ENCODE measurements at places on chromosomes 3 and 15.
A peak's percentile ranks its signal among the peaks of the same experiment; 100 is the strongest.

DNA sequence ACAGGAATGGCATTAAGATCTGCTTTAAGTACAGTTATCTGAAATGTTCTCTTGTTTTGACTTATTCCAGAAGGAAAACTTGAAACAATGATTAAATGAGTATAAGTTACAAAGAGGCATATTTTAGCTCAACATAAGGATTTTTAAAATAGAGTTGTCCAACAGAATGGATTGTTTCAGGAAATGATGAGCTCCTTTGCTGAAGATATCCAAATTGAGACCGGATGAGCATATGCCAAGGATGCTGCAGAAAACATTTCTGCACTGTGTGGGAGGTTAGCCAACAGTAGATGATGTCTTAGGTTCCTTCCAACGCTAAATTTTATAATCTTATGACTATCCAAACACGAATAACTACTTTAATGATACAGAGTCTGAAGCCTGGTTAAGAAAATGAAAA is 226.5 kb upstream of the NANOGP8 start:
- DNase-seq: no peak

DNA sequence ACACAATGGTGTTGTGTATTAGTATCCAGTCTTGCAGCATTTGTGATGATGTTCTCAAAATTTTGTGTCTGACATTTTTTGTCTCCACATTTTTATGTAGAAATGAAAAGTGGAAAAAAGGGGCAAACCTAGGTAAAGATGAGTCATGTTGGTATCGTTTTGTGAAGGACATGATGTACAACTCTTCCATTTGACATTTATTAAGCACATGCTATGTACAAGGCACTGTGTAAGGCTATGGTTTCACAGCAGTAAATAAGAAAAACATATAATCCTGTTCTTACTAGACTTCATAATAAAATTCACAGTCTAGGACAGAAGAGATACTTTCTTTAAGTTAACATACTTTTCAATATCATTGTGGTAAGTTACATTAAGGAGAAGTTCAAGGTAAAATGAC is 143.5 kb upstream of the CNTN4 start:
- no peak for DNase-seq

DNA sequence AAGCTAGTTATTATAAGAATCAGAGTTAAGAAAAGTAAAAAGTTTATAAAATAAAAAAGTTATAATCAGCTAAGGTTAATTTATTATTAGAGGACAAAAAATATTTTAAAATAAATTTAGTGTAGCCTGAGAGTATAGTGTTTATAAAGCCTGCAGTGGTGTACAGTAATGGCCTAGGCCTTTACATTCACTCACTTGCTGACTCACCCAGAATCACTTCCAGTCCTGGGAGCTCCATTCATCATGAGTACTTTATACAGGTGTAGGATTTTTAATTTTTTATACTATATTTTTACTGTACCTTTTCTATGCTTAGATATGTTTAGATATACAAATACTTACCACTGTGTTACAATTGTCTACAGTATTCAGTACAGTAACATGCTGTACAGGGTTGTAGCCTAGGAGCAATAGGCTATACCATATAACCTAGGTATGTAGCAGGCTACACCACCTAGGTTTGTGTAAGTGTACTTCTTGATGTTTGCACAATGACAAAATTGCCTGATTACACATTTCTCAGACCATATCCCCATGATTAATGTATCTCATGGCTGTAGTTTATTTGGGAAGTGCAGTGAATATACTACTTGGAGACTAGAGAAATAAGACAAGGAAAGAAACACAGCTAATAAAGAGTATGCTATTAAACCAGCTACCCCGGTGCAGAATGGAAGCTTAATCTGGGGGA is 101.9 kb upstream of the GALNT15 start:
- DNase-seq: no peak

DNA sequence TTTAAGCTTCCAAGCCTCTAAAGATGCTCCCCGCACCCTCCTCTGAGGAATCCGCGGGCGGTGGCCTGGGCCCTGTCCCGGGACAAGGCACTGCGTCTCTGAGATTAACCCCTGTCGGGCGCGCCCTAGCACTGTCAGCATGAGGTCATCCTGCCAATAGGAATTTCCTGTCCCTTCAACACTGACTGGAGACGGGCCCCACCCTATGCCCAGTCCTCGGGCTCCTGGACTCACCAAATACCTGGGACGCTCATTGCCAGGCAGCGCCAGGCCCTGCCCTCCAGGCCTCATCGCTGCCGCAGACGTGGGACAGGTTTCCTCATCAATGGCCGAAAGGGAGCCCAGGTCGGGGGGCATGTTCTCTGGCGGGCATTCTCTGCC is 67.6 kb upstream of the SH3GL3 start:
- DNase-seq: no peak

GRCh38 chr3:48655606-48656005 is 7.1 kb downstream of the CELSR3 start:
- no peak for DNase-seq

DNA sequence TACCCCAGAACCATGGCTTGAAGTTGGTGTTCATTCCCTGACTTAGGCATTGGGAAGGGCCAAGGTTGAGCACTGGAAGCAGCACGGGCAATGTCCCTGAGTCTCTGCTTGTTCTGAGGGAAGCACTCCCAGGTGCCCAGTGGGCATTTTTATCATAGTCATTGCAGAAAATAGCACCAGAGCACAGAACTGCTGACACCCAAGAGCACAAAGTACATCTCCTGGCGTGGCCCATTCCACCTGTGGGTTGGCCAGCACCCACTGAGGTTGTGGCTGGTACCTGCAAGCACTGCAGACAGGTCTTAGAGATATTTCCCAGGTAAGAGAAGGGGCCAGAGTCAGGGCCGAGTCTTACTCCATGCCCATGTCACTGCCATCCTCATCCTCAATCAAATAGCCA is 28.5 kb upstream of the GCNT3 start:
- no peak for DNase-seq

DNA sequence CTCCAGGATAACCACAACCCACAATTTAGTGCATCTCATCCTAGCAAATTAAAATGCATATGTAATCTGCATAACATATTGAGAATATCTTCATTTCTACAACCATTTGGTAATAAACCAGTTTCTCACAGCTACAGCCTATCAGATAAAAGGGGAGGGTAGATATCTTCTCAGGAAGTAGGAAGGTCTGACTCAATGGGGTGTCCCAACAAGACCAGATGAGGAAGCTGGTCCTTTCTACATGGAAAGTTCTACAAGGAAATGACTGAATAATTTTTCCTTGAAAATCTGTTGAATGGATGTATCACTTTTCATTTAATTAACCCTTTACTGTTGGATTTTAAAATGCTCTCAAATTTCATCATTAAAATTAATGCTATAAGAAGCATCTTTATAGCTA is 17.4 kb upstream of the TMPRSS7 start:
- DNase-seq: no peak

- DNase-seq: no peak
These were observed 12.8 kb downstream of the VGLL3 start for GRCh38 chr3:86978111-86978551.

GRCh38 chr3:46378426-46378942 is 7.7 kb downstream of the CCR5 start:
- DNase-seq: no peak

DNA sequence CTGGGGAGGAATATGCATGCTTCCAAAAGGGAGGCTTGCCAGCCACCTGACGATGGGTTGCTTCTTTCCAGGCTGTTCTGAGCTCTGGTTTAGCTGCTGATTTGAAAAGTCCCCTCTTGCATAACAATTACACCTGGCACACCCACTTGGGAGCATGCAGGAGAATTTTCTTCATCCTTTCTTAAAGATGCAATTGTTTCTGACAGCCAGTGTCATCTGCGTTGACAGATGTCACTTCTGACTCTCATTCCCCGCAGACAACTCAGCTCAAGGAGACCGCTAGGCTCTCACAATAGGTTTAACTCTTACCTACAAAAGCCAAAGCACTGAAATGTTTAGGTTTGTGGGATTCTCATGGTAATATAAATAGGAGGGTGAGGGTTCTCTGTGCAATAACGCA is 185.6 kb upstream of the SYNPR start:
- no peak for DNase-seq

- DNase-seq: no peak
These were observed 62.6 kb downstream of the FSIP1 start for GRCh38 chr15:39720081-39720480.

- no peak for DNase-seq
These were observed 15.2 kb downstream of the TGFBR2 start for GRCh38 chr3:30621576-30621975.

DNA sequence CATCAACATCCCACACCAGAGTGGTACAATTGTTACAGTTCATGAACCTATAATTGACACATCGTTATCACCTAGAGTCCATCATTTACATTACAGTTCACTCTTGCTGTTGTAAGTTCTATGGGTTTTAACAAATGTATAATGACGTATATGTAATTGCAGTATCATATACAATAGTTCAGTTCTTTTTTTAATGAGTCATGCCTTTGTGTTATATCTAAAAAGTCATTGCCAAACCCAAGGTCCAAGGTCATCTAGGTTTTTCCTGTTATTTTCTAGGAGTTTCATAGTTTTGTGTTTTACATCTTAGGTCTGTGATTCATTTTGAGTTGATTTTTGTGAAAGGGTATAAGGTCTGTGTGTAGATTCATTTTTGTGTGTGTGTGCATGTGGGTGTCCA is 160.9 kb upstream of the GALNT15 start:
- DNase-seq: no peak

DNA sequence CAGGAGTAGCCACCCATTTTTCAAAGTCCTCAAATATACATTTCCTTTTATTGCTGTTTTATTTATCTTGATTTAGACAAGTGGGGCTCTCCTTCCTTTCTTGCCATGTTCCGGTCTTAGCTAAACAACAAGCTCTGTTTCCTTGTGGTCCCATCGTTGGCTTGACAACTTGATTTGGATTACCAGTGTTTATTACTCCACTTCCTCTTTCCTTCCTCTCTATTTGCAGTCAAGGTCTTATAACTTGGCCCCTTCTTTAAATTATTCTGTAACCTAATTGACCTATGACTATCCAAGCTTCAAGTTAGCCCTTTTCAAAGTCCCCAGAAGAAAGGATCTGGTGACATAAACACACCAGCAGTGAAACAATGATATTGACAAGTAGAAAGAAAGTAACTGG is 130.6 kb upstream of the STT3B start:
- no peak for DNase-seq

GRCh38 chr3:190697901-190698300 is 164.6 kb downstream of the GMNC start:
- DNase-seq: no peak

DNA sequence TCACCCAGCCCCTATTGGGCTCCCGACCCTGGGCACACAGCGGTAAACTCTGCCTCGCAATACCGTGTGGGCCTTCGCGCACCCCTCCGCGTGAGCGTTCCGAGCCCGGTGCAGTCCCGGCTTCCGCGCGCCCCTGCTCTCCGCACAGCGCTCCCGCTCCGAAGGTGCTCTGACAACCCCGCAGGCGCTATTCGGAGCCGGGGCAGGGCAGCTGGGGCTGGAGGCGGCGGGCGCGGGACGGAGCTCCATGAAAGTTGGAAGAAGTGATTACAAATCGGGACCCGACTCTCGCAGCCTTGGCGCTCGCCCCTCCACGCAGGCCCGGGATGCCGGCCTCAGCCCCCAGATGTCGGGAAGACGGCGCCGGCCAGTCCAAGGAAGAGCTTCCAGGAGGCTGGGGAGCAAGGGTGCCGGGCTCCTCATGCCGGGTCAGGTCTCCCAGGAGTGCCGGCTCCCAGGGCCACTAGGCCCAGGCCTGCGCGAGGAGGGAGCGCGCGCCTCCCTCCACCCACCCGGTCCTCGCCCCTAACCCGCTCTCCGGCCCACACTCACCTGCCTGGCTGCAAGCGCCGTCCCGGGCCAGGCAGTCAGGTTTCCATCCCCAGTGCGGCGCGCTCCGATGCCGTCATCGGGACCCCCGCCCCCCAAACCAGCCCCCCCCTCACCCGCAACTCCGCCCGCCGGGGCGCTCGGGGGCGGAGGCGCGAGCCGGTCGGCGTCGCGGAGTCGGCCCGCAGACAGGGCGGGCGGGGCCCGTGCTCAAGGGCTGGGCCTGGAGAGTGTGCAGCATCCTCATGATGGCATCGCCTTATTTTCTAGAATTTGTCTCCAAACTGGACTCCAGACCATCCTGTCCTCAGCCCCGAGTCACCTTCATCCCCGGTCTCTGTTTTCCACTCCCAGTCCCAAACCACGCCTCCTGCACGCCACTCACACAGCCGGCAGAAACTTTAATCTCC is at the start of gene KIF7:
Gene KIF7, minus strand, starts transcription at position 621 of the 959 bp plus-strand sequence. CDS start 2,537 bp downstream, outside the sequence.
- DNase-seq: peak; percentile 33

DNA sequence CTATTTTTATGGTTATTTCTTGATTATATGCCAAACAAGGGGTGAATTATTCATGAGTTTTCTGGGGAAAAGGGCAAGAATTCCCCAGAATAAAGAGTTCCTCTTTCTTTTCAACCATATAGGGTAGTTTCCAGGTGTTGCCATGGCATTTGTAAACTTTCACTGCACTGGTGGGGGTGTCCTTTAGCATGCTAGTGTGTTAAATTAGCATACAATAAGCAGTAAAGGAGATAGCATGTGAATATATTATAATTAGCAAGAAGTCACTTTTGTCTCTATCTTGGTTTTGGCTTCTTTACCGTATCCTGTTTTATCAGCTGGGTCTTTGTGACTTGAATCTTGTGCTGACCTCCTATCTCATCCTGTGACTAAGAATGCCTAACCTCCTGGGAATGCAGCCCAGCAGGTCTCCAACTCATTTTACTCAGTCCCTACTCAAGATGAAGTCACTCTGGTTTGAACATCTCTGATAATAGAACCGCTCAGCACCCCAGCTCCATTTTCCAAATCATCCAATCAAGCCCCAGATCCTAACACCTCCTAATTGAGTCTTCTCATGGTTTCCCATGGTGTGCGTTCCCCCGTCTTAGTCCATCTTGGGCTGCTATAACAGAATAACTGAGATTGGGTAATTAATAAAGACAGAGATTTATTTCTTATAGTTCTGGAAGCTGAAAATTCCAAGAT is 3.4 kb upstream of the SELENOT start:
- DNase-seq: no peak

GRCh38 chr3:180619723-180620122 is 17.8 kb downstream of the TTC14 start:
- DNase-seq: no peak

DNA sequence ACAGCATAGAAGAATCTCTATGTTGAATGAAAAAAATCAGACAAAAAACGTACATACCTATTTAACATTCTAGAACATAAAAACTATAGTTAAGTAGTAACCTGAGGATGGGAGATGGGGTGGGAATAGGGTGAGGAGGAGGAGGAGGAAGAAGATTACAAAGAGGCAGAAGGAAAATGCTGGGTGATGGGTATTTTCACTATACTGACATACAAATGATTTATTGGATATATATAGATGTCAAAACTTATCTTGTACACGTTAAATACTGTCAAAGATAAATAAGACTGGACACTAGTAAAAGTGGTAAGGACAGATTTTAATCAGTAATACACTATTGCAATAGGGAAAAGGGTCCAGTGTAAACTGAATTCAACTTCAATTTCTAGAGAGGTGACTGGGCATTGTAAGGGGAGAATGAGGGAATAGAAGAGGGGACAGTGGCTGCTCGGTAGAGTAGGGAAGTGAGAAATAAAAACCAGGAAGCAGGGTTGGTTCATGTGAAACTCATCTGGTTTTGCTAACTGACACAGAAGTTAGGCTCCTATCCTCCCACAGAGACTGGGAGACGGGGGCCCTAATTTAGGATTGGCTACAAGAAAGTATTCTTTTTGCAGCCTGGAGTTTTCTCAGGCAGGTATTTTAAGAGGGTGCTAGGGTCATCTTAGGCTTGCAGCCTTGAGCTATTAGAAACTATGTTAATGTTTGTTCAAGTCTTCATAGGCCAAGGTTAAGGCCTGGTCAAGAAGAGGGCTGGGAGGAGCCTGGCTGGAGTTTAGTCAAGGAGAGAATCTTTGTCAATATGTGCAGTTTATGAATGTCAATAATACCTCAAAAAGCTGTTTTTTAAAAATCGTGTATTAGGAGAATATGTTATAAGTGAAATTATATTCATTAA is 15.0 kb upstream of the C15orf61 start:
- DNase-seq: no peak

All from fibroblast of skin of left biceps (primary cell).